ENCODE measurements at places on chromosomes 3 and 15. TPM values are rescaled to one million over a fixed set of nuclear protein-coding genes. Genes with fewer than 3 reads are reported as not detected.

ZSCAN29 gene
- 34.7 TPM for total RNA-seq

DNA sequence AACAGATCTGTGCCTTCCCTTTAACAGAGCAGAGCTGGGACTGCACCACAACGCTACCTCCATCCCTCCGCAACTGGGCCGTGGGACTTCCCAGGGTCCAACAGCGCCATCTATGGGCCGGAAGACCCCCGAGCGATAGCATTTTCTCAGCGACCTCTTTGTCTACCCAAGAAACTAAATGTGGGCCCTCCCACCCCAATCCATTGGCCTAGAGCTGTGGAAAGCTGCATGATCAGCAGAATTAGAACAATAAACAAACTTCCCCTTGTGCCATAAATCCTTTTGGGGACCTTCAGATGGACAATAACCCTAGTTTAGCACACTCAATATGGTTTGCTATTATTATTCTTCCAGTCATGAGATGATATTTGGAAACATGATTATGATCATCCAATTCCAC lies 74.8 kb upstream of the NTRK3 start:
- DNase-seq: peak; percentile 62

- DNase-seq: no peak
Observed at GRCh38 chr3:64042952-64043351, 19.7 kb upstream of the PSMD6 start.

DNA sequence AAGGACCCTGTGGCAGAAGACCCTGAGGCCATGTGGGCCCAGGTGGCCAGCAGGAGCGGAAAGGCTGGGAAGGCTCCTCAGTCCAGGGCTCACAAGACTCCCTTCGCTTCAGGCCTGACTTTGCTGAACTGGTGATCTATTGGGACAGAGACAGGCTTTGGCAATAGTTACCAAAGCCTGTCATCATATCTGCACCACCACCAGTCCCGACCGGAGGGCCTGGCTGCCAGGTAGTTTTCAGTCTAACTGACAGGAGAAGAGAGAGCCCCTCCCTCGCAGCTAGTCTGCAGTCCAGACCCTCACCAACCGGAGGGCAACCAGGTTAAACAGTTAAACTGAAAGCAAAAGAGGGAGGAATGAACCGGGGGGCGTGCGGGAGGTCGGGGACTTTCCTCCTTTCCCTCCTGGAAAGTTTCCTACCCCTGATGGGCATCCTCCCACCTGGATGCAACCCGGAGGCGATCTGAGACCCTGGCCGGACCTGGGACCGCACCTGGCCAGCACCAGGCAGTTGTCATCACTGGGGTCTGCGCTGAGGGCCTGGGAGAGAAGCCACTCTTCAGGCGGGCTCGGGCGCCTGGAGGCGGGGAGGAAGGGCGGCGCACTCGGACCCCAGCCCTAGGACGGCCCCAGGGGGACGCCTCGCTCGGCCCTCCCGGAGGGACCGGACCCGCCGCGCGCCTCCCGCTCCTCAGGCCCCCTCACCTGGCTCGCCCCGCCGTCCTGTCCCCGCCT lies 435 bp downstream of the RAB27A start:
- DNase-seq: peak; percentile 71

Data from activated CD8-positive, alpha-beta memory T cell treated with anti-CD3 and anti-CD28 coated beads, Interleukin-2, amount 10 ng/mL, durations not matched to agents 7 days and 5 days (primary cell).